ENCODE measurements at places on chromosomes 4 and X.

GRCh38 chr4:96827086-96827485 is 987.2 kb downstream of the PDHA2 start:
- DNase-seq, result no peak

- DNase-seq, result peak; percentile 23
These were observed 15.9 kb downstream of the TMEM192 start for GRCh38 chr4:165096776-165097175.

DNA sequence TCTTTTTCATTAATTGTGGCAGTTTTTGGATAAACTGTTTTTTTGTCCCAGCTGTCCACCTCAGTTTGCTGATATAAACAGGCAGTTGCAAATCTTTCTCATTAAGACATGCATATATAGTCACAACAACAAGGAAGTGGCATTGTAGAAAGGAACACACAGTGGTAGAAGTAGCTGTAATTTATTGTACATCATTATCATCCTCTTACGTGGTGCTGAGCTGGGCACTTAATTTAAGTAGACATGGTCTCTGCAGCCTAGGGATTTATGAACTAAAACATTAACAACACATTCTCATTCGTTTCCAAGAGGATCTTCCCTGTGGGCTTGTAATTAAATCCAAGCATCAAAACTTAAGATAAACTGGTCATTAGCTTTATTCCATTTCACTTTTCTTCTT is 500.2 kb downstream of the INPP4B start:
- DNase-seq, result no peak

- peak; percentile 4 for DNase-seq
These were observed 278.6 kb downstream of the ADGRA3 start for GRCh38 chr4:22237155-22237751.

GRCh38 chrX:72016881-72017783 is 106.5 kb downstream of the NHSL2 start:
- DNase-seq, result no peak

GRCh38 chrX:2485789-2486345 is 14.9 kb downstream of the DHRSX start:
- DNase-seq, result no peak

DNA sequence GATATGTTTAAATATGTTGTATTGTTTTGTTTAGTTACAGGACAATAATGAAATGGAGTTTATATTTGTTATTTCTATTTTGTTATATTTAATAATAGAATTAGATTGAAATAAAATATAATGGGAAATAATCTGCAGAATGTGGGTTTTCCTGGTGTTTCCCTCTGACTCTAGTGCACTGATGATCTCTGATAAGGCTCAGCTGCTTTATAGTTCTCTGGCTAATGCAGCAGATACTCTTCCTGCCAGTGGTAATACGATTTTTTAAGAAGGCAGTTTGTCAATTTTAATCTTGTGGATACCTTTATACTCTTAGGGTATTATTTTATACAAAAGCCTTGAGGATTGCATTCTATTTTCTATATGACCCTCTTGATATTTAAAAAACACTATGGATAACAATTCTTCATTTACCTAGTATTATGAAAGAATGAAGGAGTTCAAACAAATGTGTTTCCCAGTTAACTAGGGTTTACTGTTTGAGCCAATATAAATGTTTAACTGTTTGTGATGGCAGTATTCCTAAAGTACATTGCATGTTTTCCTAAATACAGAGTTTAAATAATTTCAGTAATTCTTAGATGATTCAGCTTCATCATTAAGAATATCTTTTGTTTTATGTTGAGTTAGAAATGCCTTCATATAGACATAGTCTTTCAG is 26.9 kb downstream of the NUDT6 start:
- peak; percentile 43 for DNase-seq

DNA sequence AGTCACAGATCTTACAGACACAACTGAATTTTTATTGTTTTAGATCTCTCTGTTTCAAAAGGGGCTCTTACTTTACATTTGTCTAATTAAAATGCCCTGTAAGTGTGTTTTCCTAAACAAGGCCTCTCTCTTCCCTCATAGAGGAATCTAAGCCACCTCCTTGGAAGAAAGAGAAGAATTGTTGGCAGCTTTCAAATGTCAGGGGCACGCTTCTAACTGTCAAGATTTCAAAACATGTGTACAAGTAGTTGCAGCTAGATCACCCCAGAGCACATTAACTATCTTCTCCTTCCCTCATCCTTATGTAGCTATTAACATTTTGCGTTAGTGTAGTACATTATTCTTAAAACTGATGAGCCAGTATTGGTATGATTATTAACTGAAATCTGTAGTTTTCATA is 266.5 kb upstream of the BOD1L1 start:
- peak; percentile 40 for DNase-seq

DNA sequence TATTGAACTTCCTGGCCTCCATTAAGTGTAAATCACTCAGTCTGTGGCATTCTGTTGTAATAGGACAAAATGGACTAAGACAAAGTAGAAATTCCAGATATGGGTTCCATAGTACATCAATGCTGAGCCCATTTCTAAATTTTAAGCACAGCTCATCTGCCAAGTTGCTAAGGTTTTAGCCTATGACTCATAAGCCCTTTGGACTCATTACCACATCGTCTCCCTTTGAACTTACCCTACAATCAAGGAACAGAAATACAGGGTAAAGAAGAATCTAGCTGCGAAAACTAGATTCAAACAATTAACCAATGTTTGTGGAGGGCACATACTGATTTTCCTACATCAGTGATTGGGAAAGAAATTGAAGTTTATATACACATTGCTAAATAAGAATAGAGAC is 31.8 kb downstream of the NAA11 start:
- peak; percentile 19 for DNase-seq

- peak; percentile 38 for DNase-seq
These were observed 516.6 kb downstream of the PCDH18 start for GRCh38 chr4:137015426-137016409.

- DNase-seq, result no peak
These were observed 110.1 kb downstream of the APOOL start for GRCh38 chrX:85113746-85114145.

DNA sequence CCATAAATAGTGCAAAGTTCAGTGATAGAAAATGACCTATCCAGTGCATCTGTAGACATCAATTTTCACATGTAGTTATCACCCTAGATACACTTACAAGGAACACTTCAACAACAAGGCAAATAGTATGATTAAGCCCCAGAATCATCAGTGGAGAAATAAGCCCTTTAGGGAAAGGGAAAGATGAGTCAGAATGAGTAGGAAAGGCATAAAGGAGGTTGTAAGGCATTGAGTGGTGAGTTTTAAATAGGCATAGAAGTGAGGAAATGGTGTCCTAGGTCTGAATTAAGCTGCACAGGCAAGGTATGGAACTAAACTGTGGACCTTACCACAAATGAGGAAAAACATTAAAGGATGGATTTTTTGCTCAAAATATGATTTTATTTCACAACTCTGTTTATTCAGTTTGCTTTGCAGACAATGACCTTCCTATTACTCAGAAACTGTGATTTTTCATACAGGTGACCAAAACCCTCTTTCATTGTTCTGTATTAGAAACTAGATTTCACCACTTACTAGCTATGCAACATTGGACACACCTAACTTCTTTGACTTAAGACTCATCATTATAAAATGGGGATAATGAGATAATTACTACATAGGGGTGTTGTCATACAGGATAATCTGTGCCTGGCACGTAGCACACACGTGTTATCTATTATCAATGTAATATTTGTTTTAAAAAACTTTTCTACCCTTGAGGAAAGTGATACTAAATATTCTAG is 57.0 kb upstream of the MAP9 start:
- DNase-seq, result peak; percentile 21

DNA sequence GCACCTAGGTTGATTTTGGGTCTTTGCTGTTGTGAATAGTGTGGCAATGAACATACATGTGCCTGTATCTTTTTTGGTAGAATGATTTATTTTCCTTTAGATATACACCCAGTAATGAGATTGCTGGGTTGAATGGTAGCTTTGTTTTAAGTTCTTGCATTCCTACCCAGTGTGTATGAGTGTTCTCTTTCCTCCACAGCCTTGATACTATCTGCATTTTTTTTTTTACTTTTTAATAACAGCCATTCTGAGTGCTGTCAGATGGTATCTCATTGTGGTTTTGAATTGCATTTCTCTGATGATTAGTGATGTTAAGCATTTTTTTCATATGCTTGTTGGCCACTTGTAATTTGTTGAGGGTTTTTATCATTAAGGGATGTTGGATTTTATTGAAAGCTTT is 351.8 kb upstream of the GNPDA2 start:
- DNase-seq, result peak; percentile 13

GRCh38 chr4:143420227-143420626 is 83.6 kb downstream of the GAB1 start:
- DNase-seq, result no peak

- DNase-seq, result no peak
These were observed 294.8 kb downstream of the ASMT start for GRCh38 chrX:1909419-1910206.

DNA sequence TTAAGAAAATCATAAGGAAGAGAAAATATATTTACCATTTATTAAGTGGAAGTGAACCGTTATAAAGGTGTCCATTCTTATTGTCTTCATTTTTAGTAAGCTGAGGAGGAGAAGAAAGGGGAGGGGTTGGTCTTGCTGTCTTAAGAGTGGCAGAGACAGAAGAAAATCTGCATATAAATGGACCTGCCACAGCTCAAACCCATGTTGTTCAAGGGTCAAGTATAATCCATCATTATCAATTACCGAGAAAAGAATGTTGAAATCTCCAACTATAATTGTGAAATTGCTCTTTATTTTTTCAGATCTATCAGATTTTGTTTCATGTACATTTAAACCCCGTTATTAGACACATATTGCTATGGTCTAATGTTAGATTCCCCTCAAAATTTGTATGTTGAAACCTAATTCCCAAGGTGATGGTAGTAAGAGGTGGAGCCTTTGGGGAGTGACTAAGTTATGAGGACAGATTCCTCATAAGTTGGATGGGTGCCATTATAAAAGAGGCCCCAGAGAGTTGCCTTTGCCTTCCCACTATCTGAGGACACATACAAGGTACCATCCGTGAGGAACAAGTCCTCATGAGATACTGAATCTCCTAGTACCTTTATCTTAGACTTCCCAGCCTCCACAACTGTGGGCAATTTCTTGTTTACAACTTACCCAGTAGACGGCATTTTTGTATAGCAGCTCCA is 58.5 kb upstream of the SMAD1 start:
- DNase-seq, result no peak

GRCh38 chrX:45344594-45344993 is 143.9 kb upstream of the DIPK2B start:
- DNase-seq, result peak; percentile 75

GRCh38 chr4:6974138-6974848 is 64.7 kb downstream of the TBC1D14 start:
- peak; percentile 79 for DNase-seq

DNA sequence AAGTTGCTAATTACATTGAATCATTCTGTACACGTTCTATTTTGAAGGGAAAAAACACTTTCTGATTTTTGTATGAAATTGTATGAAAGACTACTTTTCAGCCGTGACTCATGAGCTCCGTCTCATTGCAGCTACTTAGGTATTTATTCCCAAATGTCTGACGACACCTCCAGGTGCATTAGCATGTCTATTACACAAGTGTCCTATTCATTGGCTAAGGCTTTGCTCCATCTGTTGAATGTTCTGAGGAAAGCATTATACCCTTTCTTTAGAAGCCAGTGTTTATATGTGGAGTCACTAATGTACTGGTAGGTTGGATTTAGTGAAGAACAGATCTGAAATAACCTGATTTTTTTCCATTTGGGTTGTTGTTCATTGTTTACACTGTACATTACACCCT is 51.8 kb downstream of the MAP7D3 start:
- peak; percentile 65 for DNase-seq
